ENCODE measurements at places on chromosomes 16 and 17.
A peak's percentile ranks its signal among the peaks of the same experiment; 100 is the strongest.

DNA sequence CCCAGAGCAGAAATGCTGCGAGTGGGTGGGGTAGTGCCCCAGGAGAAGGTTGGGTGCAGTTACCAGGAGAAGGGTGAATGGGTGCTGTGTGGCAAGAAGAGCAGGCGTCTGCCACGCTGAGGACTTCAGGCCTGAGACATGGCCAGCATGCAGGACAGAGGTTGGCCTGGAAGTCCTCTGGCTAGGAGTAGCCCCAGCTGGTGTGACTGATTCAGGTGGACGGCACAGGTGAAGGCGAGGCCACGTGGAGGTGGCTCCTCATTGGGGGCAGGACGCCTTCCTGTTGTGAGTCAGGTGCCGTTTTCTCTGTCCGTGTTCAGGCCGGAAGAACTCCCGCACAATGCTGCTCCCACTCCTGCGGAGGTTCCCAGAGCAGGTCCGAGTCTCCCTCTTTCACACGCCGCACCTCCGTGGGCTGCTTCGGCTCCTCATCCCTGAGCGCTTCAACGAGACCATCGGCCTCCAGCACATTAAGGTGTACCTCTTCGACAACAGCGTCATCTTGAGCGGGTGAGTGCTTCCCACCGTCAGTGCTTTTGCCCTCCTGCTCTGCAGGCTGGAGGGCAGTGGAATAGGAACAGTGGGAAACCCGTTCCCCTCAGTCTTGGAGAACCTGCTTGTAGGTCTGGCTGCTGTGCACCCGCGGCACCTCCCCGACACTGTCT, 20.7 kb downstream of the PGS1 start:
- H3K4me1 ChIP-seq: no peaks in the 10 kb centered on the region
- no peak for DNase-seq
- H3K36me3 ChIP-seq: no peaks in the 10 kb centered on the region
- H3K4me3 ChIP-seq: no peak overlapping the region
- H3K27me3 ChIP-seq: no peaks in the 10 kb centered on the region

- peaks cover 9% of the 10 kb centered on the region for H3K36me3 ChIP-seq
- H3K4me3 ChIP-seq: no peak overlapping the region
- H3K27ac ChIP-seq: no peak overlapping the region
- H3K4me1 ChIP-seq: no peaks in the 10 kb centered on the region
- DNase-seq: no peak
- no peaks in the 10 kb centered on the region for H3K27me3 ChIP-seq
These were observed 18.9 kb downstream of the PSME3IP1 start for GRCh38 chr16:57166951-57167350.

DNA sequence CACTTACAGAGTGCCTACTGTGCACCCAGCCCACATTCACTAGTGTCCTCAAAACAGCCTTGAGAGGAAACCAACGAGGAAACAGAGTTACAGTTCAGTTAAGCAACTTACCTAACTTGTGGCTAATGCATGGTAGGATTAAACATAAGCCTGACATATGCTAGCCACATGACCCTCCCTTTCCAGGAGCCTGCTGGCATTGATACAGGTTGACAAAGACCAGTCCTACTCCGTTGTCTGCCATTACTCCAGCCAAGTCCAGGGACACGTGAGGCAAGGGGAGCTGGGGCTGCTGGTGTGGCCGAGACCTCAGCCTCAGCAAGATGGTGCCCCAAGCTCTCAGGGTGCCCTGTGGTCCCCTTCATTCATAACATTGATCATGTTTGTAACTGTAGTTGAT, 37.9 kb downstream of the SNX20 start:
- no peaks in the 10 kb centered on the region for H3K27me3 ChIP-seq
- H3K27ac ChIP-seq: no peak overlapping the region
- no peaks in the 10 kb centered on the region for H3K36me3 ChIP-seq
- no peak overlapping the region for H3K4me3 ChIP-seq
- no peak for DNase-seq

DNA sequence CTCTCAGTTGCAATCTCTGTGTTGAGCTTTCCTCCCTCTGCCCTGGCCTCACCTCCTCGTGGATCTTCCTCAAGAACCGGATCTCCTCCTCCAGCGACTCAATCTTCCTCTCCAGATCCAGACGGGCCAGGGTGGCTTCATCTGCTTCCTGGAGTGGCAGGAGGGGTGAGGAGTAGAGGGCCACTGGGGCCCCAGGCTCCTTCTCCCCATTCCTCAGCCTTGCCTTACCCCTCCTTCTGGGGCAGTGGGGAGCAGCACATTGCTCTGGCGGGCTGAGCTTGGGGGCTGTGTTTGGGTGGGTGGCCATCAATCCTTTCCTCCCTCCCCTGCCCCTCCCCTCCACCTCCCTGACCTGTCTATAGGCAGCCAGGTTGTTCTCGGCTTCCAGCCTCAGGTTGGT, 1.6 kb downstream of the GFAP start:
- H3K27ac ChIP-seq: no peak overlapping the region
- H3K4me1 ChIP-seq: no peaks in the 10 kb centered on the region
- no peak for DNase-seq
- H3K27me3 ChIP-seq: peaks cover 32% of the 10 kb centered on the region
- 0 out of 2 replicates have a peak overlapping the region, but pooled peaks have one; percentile 5 for H3K4me3 ChIP-seq

DNA sequence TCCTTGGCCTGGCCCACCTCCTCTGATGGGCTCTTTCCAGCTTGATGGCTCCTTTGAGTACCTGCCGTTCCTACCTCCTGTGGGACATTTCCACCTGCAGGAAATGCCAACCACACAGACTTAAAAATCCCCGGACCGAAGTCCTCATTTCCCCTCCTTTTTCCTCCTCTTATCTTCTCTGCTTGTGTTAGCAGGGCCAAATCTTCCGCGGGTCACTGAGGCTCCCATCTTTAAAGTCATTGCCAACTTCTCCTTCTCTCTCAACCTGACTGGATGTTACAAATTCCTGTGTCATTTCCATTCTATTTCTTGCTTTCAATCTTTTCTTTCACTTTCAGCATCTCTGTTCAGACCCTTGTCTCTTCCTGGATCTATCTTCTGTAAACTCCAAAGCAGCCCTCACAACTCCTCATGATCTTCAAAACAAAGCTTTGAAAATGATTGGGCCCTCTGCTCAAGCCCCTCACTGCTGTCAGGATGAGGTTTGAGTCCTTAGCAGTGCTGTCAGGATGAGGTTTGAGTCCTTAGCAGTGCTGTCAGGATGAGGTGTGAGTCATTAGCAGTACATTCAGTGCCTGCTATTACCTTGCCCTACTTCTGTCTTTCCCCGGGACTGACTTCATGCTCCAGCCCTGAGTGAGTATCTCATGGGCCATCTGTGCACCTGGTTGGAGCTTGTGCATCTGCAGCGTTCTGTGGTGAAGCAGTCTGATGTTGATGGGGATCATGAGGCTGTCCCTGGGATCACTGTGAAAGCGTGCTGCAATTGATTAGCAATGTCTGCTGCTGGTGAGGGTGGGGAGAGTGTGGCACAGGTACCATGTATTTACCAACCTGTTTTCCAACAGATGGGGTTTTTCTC, 100.1 kb downstream of the IRF8 start:
- H3K27ac ChIP-seq: no peak overlapping the region
- peaks cover 86% of the 10 kb centered on the region for H3K27me3 ChIP-seq
- no peak for DNase-seq
- H3K36me3 ChIP-seq: no peaks in the 10 kb centered on the region
- H3K4me1 ChIP-seq: no peaks in the 10 kb centered on the region
- H3K4me3 ChIP-seq: no peak overlapping the region

- no peaks in the 10 kb centered on the region for H3K27me3 ChIP-seq
- no peaks in the 10 kb centered on the region for H3K4me1 ChIP-seq
- no peak overlapping the region for H3K4me3 ChIP-seq
- H3K36me3 ChIP-seq: no peaks in the 10 kb centered on the region
- H3K27ac ChIP-seq: no peak overlapping the region
These were observed 20.6 kb upstream of the PRKCA start for GRCh38 chr17:66281661-66282369.

DNA sequence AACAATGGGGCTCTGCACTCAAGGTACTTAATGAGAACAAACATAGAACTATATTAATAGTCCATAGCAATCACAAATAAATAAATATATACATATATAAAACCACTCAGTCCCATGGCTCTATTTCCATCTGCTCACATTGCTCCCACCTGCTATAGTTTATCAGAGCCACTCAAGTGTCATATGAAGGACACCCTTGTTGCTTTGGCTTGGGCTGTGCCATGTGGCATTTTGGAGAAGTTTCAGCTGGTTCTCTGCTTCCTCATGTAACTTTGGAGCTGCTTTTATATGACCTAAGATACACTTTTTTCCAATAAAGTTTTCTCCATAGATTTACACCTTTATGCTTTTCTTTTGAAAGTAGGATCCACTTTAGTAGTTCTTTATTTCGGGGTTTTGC, 126.4 kb downstream of the KCNJ2 start:
- no peaks in the 10 kb centered on the region for H3K27me3 ChIP-seq
- H3K4me1 ChIP-seq: no peaks in the 10 kb centered on the region
- no peak overlapping the region for H3K27ac ChIP-seq
- DNase-seq: no peak
- H3K4me3 ChIP-seq: no peak overlapping the region
- no peaks in the 10 kb centered on the region for H3K36me3 ChIP-seq

DNA sequence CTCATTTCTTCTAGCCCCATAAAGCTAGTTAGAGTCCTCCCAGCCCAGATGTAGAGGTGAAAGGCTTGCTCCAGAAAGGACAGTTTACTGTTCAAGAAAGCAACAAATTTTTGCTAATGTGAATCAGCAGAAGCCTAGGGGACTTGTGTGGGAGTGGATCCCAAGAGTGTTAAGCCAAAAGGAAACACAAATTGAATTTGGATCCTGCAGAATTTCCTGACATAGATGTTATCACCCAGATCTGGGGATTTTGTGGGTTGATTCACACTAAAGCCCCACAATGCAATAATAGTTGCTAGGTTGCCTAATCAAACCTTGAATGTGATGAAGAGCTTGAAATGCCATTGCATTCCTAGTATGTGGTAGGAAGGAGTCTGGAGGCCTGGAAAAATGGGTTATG, 135.2 kb upstream of the HS3ST3A1 start:
- DNase-seq: no peak
- no peak overlapping the region for H3K4me3 ChIP-seq
- no peaks in the 10 kb centered on the region for H3K4me1 ChIP-seq
- H3K27me3 ChIP-seq: no peaks in the 10 kb centered on the region

DNA sequence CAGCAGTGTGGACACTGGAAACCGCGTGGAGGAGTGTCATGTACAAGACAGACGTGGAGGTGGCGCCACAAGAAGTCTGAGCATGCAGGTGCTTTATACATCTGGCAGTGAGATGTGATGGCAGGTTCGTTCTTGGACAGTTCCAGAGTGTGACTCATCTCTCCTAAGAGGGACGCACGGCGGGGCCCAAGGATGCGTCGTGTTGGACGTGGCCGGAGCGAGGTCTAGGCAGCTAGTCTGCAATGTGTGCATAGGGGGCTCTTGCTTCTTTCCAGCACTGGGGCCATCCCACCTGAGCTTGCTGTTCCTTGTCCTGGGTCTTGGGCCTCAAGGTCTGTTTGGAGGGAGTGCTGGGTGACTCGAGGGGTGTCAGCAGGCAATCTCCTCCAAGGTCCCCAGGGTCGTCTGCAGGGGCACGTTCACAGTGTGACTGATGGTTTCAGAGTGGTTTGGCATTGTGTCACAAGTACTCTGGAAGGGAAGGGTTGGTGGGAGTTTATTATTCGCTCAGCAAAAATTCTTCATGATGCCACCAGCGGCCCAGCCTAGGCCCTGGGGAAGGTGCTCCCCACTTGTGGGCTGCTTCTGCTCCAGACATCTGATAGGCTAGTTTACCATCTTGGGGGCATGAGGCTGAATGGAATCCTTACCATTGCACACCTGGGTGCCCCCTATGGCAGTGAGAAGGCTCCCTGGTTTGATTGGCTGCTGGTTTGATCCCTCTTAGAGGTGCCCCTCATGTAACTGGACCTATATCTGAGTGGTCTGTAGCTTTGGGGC, 22.1 kb downstream of the SPACA3 start:
- no peaks in the 10 kb centered on the region for H3K27me3 ChIP-seq
- H3K36me3 ChIP-seq: no peaks in the 10 kb centered on the region
- H3K4me3 ChIP-seq: no peak overlapping the region
- DNase-seq: no peak

- DNase-seq: no peak
- no peaks in the 10 kb centered on the region for H3K4me1 ChIP-seq
- peak overlapping the region; percentile 49 for H3K4me3 ChIP-seq
- no peak overlapping the region for H3K27ac ChIP-seq
These were observed 415 bp upstream of the FOXF1 start for GRCh38 chr16:86509759-86510464.

- no peaks in the 10 kb centered on the region for H3K4me1 ChIP-seq
- no peaks in the 10 kb centered on the region for H3K36me3 ChIP-seq
- no peaks in the 10 kb centered on the region for H3K27me3 ChIP-seq
- no peak overlapping the region for H3K4me3 ChIP-seq
These were observed 28.5 kb downstream of the DBNDD1 start for GRCh38 chr16:89990799-89991198.

DNA sequence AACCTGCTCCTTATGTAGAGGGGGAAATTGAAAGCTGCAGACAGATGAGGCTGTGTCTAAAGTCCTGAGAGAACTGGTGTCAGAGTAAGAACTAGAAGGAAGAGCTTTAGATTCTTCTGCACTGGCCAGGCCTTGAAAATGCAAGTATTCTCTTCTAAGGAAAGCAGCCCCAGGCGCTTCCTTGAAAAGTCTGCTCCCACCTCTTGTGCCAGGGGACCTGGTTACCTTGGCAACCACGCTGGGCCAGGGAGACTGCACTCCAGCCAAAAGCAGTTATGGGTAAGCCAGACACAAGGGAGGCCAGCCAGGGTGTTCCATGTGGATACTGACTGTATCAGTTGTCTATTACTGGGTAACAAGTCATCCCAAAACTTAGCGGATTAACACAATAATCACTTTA, 228.6 kb upstream of the SDK2 start:
- H3K27me3 ChIP-seq: peaks cover 42% of the 10 kb centered on the region
- H3K4me1 ChIP-seq: no peaks in the 10 kb centered on the region
- no peak overlapping the region for H3K27ac ChIP-seq
- H3K36me3 ChIP-seq: no peaks in the 10 kb centered on the region

DNA sequence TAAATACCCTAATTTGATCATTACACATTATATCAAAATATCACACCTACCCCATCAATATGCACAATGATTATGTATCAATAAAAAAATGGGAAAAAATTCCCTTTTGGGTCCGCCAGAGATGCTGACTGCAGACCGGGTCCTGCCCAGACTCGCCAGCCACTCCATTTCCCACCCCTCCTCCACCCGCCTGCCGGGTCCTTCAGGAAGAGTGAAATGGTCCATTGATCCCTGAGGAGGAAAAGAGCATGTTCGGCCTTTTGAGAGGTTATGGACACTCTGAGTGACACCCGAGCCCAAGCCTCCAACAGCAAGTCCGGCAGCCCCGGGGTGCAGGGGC, 123.9 kb upstream of the ZFHX3 start:
- H3K4me1 ChIP-seq: no peaks in the 10 kb centered on the region
- no peak overlapping the region for H3K4me3 ChIP-seq
- H3K27ac ChIP-seq: no peak overlapping the region
- no peaks in the 10 kb centered on the region for H3K27me3 ChIP-seq
- H3K36me3 ChIP-seq: no peaks in the 10 kb centered on the region

DNA sequence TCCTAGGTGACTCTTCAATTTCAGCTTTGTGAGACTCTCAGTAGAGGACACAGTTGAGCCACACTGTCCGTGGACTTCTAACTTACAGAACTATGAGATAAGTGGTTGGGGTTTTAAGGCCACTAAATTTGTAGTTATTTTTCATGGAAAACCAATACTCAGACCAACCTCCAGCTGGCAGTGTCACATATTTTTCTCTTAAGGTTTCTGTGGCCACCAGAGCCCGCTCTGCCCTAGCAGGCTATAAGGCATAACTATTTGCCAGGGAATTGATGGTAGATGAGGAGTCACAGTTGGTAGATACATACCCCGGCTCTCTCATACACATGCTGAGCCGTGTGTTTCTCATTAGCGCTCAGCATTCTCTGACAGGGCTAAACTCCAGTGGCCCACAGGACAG, 336.8 kb upstream of the MON1B start:
- no peaks in the 10 kb centered on the region for H3K36me3 ChIP-seq
- no peak for DNase-seq
- H3K27me3 ChIP-seq: no peaks in the 10 kb centered on the region
- H3K4me3 ChIP-seq: no peak overlapping the region
- H3K4me1 ChIP-seq: no peaks in the 10 kb centered on the region
